ENCODE measurements at places on chromosomes 11 and 22.

DNA sequence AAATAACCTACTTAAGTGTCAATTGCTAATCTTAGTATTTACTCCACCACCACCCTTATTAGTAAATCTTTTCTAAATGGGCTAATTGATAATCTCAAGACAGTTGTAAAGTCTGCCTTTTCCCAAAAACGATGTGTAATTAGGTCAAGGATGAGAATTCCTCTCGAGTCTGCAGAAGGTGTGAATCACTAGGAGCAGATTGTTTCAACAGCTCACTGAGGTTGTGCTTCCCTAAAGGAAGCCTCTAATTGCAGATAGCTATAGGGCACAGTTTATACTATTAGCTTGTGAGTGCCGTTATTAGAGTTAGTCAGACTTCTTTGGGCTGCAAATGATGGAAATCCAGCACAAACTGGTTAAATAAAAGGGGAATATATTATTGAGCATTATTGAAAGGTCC lies 84.9 kb downstream of the C11orf91 start:
- no peak for DNase-seq

DNA sequence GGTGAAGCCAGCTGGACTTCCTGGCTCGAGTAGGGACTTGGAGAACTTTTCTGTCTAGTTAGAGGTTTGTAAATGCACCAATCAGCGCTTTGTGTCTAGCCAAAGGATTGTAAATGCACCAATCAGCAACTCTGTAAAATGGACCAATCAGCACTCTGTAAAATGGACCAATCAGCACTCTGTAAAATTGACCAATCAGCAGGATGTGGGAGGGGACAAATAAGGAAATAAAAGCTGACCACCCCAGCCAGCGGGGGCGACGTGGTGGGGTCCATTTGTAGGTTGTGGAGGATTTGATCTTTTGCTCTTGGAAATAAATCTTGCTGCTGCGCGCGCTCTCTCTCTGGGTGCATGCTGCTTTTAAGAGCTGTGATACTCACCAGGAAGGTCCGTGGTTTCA lies 202.9 kb downstream of the MIAT start:
- no peak for DNase-seq

DNA sequence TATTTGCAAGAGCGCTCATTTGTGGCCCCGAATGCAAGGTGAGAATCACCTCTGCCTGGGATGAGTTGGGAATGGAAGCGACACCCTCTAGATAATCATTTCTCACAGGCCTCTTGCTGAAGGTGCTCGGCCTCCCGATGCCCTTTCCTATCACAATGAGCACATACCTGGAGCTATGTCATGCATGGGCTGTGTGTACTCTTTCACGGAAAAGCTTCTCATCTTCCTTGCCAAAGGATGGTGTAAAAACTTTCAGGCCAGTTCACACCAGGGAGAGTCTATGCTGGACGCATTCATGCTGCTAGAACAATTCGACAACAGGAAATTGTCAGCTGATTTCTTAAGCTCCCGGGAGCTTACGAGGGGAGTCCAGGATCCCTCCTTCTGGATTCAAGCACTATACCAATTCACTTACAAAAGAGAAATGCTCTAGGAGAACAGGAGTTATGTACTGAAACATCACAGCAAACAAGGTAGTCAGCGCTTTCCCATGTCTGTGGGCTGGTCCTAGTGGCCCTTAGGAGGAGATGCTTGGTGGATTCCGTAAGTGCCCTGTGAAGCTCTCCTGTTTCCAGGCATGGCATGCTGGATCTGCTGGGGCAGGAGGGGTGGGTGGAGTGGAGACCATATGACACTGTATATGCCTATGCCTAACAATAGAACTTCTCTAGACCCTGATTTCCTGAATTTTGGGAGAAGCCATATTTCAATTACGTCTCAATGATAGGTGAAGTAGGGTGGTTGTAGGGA lies 53.1 kb upstream of the B3GAT1 start:
- DNase-seq: no peak

GRCh38 chr11:123251657-123252344 lies 56.8 kb upstream of the CLMP start:
- no peak for DNase-seq
